ENCODE measurements at places on chromosomes 4 and X.
A peak's percentile ranks its signal among the peaks of the same experiment; 100 is the strongest.

DNA sequence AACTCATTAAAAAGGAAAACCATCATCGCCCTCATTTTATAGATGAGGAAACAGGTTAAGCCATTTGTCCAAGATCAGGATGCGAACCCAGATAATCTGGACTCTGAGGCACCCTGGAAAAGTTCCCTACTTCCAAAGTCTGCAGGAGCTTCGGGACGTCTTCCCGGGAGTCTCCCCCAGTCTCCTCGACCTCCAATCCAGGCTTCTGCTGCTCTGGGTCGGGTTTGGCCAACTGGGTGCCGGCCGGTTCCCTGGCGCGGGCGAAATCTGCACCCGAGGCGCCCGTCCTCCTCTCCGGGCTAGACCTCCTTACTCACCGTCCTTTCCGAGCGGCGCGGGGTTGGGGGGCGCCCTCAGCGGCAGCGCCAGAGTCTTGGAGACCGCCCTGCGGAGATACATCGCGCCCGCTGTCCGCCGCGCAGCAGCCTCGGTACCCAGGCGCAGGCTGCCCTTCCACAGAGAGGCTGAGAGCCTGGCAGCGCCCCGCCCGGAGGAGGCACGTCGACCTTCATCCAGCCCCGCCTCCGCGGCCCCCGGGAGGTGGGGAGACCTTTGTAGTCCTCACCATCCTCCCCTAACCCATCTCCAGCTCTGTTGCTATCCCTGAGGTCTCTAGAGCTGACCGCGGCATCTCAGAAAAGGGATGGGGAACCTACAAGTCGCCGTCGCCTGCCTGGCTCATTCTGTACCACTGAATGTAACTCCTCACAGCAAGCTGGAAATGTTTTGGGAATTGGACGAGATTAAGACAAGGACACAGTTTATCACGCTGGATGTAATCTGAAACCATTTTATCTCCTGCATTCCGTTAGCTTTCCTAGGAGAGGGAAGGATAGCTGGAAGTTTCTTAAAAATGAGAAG lies at the start of gene MGARP:
MGARP (minus strand) TSS at position 466 of the 861 bp plus-strand sequence; CDS start at position 399, 67 bp downstream.
- no peak for DNase-seq

DNA sequence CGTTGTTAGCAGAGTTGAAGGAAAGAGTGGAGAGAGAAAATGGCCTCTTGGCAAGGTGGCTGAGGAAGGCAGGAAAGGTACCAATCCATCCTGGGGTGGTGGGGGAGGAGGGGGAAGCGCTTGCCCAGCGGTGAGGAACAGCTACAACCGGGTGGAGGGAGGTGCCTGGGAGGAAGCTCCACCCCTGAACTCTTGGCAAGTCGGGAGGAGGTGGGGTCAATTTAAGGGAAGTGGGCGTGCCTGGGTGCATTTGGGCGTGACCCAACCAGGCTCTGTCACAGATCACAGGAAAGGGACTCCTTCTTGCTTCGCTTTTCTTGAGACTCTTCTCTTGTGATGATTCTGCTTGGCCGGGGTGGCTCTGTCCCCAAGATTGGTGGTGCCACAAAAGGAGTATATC lies 41.7 kb downstream of the BCORL1 start:
- no peak for DNase-seq

GRCh38 chr4:35975617-35976355 lies 268.5 kb downstream of the ARAP2 start:
- DNase-seq = no peak

DNA sequence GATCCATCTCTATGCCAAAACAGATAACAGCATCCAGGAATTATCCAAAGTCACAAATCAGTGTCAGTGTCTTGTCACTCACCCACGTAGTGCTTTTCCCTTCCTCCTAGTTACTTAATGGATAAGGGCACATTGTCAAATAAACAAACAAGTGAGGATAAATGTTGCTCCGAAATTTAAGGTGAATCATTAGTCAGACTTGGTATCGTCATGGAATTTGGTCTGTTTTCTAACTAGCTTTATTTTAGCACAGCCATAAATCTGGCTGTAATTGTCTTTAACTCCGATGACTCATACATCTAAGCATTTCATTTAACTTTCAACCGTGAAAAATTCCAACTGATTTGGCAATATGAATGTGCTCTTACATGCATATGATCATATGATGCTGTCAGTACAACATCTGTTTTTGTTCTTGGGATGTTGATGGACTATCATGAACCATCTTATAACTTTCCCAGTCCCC lies 83.3 kb downstream of the SNCA start:
- DNase-seq = peak; percentile 66

DNA sequence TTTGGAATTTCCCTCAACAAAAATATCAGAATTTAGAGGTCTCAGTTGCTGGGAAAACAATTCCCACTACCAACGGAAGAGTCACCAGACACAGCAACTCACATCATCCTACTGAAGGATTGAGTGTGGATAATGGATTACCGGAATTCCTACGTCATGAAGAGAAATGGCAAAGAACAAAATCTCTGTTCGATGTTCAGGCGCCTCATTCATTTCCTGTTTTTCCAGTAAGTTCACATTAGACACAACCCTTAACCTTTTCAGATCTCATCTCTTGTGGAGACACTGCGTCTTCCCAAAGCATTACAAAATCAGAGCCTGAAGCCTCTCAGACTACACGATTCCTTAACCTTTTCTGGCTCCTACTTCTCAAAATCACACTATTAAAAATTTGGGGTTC lies 58.5 kb upstream of the CPEB2 start:
- no peak for DNase-seq

DNA sequence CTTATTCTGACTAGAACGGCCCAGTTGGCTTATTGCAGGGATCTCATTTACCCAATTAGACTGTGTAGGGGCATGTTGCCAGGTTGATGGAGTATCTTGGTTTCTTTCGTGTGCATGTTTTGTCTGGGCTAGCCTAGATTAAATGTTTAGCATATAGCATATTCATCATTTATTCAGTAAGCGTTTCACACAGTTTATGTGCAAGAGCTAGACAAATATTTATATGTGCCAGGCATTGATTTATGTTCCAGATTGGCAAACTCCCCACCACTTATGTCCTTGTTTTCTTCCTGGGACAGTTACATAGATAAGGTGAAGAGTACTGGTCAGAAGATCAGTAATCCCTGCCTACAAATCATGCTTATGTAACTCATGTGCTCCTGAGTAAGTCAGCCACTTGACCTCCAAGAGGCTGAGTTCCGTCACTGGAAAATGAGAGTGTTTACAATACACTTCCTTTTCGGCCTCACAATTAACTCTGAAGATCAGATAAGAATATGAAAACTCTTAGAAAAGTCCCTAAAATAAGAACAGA lies 57.2 kb downstream of the RUFY3 start:
- DNase-seq = no peak

- DNase-seq = peak; percentile 7
These were observed 3.8 kb upstream of the RPS6KA3 start for GRCh38 chrX:20270562-20270890.

GRCh38 chr4:111562826-111563225 lies 582.4 kb upstream of the FAM241A start:
- no peak for DNase-seq

- no peak for DNase-seq
These were observed 150.1 kb downstream of the COX18 start for GRCh38 chr4:72919464-72919863.

GRCh38 chr4:173272996-173273395 lies 61.2 kb downstream of the HMGB2 start:
- peak; percentile 49 for DNase-seq

DNA sequence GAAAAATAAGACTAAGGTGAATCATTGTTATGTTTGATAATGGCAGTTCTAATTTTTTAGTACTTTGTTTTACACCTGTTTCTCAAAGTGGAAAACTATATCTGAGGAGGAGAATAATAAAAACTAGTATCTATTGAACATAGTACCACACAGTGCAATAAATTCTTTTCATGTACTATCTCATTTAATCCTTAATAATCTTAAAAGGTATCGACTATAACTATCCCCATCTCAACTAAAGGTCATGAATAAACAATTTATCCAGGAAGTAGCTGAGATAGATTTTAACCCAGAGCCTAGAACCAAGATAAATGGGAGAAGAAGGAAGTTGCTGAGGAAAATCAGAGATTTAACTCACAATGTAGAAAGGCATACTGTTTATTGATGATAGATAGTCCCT lies 2.5 kb downstream of the CHIC2 start:
- DNase-seq = no peak

GRCh38 chr4:15116509-15117079 lies 114.3 kb downstream of the CPEB2 start:
- no peak for DNase-seq

- no peak for DNase-seq
These were observed 24.7 kb upstream of the FRAS1 start for GRCh38 chr4:78032446-78032845.

- DNase-seq = no peak
These were observed 6.4 kb upstream of the AP1AR start for GRCh38 chr4:112225157-112225556.

GRCh38 chr4:79331126-79331876 lies 5.4 kb upstream of the NAA11 start:
- peak; percentile 9 for DNase-seq

- no peak for DNase-seq
These were observed 7.3 kb downstream of the REPS2 start for GRCh38 chrX:16953606-16954211.

GRCh38 chrX:58025979-58026378 lies 115.7 kb upstream of the ZXDA start:
- DNase-seq = peak; percentile 72

DNA sequence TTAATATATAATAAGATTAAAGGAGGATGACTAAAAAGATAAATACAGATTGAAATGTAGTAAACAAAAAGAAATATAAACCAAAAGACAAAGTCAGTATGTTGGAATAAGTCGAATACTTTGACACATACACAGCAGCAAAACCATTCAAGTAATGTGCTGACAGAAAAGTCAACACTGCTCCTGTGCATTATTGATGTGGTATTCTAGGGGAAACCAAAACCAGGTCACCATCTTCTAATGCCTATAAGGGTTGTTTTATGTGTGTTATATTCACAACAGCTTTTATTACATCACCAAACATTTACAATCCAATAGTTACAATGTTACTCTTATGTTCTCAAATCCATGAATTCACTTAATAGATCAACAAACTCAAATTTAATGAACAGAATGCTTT lies 111.8 kb upstream of the DKK2 start:
- no peak for DNase-seq

DNA sequence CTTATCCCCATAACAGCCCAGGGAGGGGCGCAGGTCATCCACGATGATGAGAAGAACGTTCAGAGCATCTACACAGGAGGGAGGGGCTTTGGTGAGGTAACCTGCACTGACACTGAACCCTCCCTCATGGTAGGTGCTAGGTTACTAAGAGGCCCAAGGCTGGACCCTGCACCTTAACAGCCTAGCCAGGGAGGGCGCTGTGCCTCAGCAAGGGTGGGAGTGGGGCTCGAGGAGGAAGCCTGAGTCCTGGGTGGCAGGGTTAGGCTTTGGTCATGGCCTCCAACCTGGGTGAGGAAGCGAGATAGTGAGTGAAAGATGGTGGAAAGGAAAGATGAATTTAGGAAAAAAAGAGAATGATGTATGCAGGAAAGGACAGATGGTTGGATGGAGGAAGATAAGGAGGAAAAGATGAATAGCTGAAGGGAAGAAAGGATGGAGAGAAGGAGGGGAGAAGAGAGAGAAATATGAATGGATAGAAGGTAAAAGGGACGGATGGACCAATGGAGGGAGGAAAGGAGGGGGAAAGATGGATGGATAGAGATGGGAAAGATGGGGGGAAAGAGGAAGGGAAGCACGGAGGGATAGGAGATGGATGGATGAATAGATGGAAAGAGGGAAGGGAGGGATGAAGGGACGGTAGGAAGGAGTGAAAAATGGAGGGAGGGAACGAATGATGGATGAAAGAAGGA lies 736 bp downstream of the IDS start:
- peak; percentile 32 for DNase-seq

DNA sequence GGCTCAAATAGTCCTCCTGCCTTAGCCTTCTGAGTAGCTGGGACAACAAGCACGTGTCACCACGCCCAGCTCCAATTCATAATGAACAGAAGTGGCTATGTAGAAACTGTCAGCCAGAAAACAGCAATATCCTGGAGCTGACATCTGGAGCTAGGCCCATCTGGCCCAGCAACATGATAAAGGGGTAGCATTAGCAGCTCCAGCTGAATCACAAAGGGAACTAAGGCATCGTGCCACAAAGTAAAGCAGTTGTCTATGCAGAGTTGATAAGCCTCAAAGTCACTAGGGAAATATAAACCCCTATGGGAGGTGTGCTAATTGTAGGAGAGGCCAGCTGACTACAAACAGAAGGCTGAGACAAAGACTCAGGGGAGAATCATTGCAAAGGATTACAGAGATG lies 270.5 kb upstream of the GPC4 start:
- no peak for DNase-seq

GRCh38 chr4:69095301-69095731 lies 958 bp upstream of the UGT2B7 start:
- peak; percentile 62 for DNase-seq

- no peak for DNase-seq
These were observed 343.8 kb downstream of the ARHGAP24 start for GRCh38 chr4:85818700-85819099.

GRCh38 chr4:623914-624566 lies 1.3 kb upstream of the PDE6B start:
- DNase-seq = no peak

GRCh38 chrX:104041003-104041402 lies 1.2 kb downstream of the H2BW2 start:
- DNase-seq = no peak

GRCh38 chr4:73391774-73392173 lies 12.3 kb upstream of the ALB start:
- DNase-seq = no peak

GRCh38 chr4:15020502-15021286 lies 18.4 kb downstream of the CPEB2 start:
- DNase-seq = no peak

DNA sequence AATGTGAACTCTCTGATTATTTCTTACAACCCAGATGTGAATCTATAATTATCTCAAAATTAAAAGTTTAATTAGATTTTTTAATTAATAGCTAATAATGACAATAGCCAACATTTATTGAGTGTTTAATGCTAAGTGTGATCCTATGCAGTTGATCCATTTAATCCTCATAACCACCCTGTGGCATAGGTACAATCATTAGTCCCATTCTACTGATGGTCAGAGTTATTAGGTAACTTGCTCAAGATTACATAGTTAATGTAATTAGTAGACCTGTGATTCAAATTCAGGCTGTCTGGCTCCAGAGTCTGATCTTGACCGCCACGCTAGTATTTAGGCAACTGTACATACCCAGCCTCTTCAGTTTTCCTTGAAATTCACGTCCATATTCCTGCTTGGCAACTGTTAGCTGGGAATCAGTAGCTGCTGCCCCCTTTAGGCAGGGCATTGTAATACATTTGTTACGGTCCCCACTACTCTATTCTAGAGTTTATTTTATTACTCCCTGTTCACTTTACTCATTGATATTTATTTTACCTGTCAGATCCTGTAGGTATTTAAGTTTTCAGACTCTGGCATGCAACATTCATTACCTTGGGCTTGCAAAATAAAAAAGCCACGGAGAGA lies 20.6 kb upstream of the TEC start:
- DNase-seq = peak; percentile 63

GRCh38 chr4:134243742-134244713 lies 42.4 kb upstream of the PABPC4L start:
- DNase-seq = no peak

- DNase-seq = peak; percentile 1
These were observed 7.9 kb upstream of the CHRDL1 start for GRCh38 chrX:110803506-110803905.

Data from RKO (cell line).